ENCODE measurements at places on chromosomes 1 and 21.
A peak's percentile ranks its signal among the peaks of the same experiment; 100 is the strongest.

DNA sequence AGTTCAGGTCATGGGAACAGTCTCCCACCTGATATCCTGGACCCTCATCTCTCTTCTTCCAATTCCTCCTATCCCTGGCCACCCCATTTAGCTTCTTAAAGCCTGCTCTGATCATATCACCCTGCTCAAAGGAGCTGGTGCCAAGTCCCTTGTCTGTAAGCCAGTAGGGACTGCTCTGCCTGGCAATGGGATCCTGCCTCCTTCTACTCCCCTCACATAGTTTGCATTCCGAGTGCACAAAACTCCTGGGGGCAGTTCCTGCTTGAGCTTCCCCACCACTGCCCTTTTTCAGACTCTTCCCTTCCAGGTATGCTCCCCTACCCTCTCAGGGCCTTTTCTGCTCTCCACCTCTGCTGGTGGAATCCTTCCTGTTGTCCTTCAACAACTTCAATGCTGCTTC, 48.1 kb downstream of the NGF start:
- DNase-seq: no peak

GRCh38 chr1:31444725-31445448, 31.9 kb downstream of the SERINC2 start:
- peak; percentile 96 for DNase-seq

- no peak for DNase-seq
Observed at GRCh38 chr1:229572286-229572685, 13.8 kb upstream of the ABCB10 start.

- DNase-seq: peak; percentile 39
Observed at GRCh38 chr1:66371233-66372005, 162.5 kb upstream of the SGIP1 start.

- DNase-seq: no peak
Observed at GRCh38 chr1:41888756-41889155, 30.0 kb downstream of the HIVEP3 start.

DNA sequence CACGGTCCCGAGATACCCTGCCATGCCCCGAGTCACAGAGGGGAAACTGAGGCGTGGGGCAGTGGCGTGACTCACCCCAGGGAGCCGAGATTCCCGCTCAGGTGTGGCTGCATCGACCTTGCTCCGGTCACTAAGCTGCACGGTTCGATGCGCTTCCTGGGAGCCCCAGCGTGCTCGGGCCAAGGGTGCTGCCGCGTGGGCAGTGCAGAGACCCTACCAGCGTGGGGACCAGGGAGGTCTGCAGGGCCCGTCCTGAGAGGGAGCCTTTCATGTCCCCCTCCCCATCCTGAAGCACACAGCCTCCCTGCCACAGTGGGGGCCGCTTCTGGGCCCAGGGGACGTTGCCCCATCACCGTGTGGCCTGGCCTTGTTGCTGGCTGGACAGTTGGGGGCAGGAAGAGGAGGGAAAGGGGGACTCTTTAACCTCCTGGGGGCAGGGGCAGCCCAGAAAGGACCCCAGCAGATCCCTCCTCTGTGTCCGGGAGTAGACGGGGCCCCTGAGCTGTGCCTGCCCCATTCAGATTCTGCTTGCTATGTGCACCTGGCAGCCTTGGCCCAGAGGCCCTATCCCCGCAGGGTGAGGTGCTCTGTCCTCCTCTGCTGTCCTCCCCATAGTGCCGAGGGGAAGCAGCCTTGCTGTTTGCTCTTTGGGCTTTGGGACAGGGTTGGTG, 52.3 kb downstream of the COL18A1 start:
- DNase-seq: no peak

DNA sequence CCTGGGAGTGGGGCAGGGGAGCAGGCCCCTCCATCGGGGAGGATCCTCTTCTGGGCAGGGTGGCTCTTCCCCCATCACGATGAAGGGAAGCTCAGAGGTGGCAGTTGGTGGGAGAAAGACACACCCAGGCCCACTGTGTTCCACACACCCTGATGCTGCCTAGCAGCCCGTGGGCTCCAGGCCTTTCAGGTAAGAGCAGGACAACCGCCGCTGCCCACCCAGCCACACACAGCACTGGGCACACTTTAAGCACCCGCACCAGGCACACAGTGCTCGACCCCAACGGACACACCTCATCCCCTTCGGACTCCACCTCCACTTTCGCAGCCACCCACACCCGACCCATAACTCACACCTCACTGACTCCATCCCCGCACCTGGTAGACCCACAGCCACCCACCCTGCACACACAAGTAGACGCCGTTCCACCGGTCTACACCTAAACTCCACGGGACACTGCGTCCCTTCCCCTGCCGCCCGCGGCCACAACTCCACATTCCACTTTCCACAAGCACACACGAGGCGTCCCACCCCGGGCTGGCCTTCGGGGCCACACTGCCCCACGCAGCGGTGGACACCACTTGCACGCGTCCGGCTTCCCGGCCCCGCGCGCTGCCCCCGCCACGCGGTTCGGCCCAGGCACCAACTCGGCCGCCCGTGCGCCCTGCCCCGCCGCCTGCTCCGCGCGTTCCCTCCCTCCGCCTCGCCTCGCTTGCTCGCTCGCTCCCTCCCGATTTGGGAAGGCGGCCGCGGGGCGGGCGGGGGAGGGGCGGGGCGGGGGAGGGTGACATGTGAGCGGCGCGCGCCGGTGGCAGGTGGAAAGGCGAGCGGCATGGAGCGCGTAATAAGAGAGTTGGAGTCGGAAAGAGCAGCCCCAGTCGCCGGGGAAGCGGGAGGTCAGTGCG, at the start of gene KCNQ4:
TSS of gene KCNQ4 (plus strand) at position 787 of the 905 bp plus-strand sequence. CDS start 307 bp downstream, outside the sequence.
- DNase-seq: no peak

- DNase-seq: no peak
Observed at GRCh38 chr1:25110485-25110884, 121.8 kb downstream of the SYF2 start.

DNA sequence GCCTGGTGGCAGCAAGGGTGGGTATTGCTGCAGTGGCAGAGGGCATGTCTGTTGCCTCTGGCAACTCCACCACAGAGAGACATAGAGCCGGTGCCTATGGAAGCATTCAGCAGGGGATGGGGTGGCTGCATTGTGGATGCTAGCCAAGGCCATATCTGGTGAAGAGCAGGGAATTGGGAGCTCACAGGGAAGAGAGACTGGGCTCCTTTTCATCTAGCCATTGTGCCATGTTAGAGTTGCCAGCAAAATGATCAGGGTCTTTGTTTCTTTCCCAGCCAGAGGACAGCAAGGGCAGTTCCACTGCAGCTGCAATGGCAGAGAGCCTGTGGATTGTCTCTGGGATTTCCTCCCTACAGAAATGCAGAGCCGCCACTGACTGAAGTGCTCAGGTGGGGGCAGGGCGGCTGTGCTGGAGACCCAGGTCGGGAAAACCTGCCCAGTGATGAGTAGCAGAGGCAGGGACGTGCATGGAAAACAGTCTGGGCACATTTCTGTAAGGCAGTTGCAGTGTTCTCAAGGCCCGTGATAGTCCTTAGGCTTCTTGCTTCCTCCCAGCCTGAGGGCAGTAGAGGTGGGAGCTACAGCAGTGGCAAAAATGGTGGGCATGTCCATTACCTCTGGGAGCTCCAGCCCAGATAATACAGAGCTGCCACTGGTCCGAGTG, 40.2 kb upstream of the CYP4X1 start:
- DNase-seq: no peak

DNA sequence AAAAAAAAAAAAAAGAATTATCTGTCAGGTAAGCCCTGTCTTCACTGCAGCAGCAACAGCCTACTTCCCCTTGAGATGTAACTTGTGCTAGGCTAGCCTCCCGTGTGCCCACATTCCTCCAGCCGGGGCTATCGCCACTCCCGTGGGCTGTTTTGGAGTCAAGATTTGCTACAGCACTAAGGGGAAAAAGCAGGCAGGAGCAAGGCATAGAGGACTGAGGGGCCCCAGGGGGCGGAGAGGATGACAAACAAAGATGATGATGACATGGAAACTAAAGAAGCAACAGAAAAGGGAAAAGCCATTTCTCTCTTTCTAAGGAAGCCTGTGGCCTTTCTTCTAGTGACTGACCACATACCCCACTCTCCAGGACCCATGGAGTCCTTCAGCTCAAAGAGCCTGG, 1.9 kb downstream of the TNFAIP8L2 start:
- DNase-seq: no peak
